Stimulated activated CD8-positive, alpha-beta memory T cell treated with anti-CD3 and anti-CD28 coated beads, Interleukin-2, amount 100 ng/mL, for 48 hours (primary cell): ENCODE measurements at places on chromosomes 5 and 9.

- no peak for DNase-seq
Observed at GRCh38 chr9:14323083-14323971, 9.4 kb upstream of the NFIB start.

GRCh38 chr9:107919263-107919662, 429.7 kb upstream of the KLF4 start:
- DNase-seq, result no peak

DNA sequence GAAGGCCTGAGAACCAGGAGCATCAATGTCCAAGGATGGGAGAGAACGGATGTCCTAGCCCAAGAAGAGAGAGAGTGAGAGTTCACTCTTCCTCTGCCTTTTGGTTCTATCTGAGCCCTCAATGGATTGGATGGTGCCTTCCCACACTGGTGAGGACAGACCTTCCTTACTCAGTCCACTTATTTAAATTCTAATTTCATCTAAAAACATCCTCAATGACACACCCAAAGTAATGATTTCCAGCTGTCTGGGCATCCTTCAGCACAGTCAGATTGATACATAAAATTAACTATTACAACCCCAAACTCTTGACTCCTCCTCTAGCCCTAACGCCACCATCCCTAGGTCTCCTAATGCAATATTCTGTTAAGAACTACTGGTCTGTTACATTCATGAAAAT, 122.0 kb downstream of the GAS1 start:
- DNase-seq, result no peak

GRCh38 chr5:116492016-116492623, 82.5 kb downstream of the SEMA6A start:
- no peak for DNase-seq

- DNase-seq, result no peak
Observed at GRCh38 chr5:6543346-6543730, 89.5 kb downstream of the NSUN2 start.

DNA sequence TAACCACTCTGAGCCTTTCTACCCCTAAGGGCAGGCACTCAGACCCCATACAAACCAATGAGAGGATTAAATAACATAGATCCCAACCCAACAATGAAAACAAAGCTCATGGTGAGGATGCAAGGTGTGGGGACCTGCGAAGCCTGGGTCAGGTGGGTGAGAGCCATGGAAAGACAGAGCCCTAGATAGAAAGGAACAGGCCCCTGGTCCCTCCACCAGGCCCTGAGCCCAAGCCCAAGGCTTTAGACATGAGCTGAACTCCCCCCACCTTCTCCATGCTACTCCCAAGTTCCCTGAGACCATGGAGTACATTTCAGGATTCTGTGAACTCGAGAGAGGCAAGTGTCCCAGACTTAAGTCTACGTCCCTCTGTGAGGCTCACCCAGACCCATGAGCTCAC, 106.5 kb downstream of the SAXO1 start:
- DNase-seq, result no peak

- DNase-seq, result no peak
Observed at GRCh38 chr9:37182718-37183117, 62.3 kb downstream of the ZCCHC7 start.

DNA sequence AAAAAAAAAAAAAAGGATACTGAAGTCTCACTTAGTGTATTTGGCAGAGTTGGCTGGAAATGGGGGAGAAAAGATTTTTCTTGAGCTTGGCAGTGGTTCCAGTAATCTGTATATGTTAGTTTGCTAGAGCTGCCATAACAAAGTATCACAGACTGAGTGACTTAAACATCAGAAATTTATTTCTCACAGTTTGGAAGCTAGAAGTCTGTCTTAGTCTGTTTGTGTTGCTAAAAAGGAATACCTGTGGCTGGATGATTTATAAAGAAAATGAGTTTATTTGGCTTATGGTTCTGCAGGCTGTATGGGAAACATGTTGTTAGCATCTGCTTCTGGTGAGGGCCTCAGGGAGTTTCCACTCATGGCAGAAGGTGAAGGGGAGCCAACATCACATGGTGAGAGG, 89.6 kb upstream of the CEP78 start:
- DNase-seq, result no peak

- no peak for DNase-seq
Observed at GRCh38 chr9:35172878-35173277, 11.1 kb downstream of the UNC13B start.

DNA sequence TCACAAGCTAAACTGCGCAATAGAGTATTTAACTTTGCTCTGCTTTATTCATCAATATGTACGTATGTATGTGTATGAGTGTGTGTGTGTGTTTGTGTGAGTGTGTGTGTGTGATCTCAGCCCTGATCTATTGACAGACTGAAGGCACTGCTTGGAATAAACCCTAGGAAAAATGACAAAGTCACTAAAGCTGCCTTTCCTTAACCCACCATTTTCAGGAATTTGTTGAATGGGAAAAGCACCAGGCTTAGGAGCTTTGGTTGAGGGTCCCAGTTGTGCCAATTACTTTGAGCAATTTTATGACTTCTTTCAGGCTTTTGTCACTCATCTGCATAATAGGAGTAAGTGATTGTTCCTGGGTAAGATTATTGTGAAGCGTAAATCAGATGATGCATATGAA, 108.6 kb upstream of the TLR4 start:
- no peak for DNase-seq

- DNase-seq, result no peak
Observed at GRCh38 chr5:50968356-50969149, 302.1 kb downstream of the PARP8 start.

DNA sequence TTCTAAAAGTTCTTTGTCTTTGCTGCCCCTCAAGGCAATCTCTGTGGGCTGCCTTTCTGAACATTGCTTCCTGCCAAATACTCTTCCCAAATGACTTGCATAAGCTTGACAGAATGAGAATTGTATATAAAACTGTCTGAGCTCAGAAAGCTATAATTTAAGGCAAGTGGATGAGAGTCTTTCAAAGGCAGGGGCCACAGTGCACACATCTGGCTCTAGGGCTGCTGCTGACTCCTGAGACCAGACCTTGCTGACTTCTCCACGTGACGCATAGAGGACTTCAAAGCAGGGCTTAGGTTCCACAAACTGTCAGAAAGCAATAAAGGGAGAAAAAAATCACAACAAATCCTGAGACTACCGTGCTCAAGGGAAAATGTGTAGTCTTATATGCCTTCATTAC, 79.4 kb upstream of the DIRAS2 start:
- no peak for DNase-seq

DNA sequence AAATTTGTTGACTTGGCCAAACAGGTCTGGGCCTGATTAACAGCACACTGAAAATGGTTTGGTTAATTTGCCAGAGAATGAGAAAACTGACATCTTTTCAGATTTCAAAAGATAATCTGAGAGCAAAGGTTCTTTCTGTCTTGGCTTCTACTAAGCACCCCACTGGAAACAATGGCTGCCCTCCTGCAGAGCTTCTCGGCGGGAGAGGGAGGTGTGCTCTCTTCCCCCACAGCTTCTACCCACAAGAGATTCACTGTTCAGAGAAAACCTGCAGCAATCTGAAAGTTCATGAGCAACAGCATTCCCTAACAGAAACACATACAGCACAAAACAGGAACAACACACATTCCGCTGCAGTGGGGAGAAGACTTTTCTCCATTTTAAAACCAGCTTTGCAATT, 3.0 kb downstream of the DNAH5 start:
- no peak for DNase-seq

DNA sequence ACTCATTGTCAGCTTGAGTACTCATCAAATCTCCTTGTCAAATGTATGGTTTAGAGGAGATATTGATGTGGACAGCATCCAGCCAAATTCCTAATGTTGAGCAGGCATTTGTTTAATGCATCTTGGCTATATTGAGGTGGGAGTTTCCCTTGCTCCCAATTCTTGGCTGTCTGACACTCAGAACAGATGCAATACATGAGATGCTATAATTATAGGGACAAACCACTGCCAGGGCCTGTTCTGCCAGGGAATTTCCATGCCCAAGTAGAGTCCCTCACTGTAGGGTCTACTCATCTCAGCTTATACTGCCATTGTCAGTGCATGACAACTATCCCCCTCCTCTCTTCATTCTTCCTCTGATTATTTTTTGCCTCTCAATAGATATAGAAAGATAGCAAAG, 392.0 kb upstream of the KCNN2 start:
- DNase-seq, result no peak

GRCh38 chr9:97900103-97900737, 22.1 kb downstream of the TRMO start:
- DNase-seq, result no peak

- DNase-seq, result no peak
Observed at GRCh38 chr9:121376214-121376830, 6.3 kb upstream of the STOM start.

DNA sequence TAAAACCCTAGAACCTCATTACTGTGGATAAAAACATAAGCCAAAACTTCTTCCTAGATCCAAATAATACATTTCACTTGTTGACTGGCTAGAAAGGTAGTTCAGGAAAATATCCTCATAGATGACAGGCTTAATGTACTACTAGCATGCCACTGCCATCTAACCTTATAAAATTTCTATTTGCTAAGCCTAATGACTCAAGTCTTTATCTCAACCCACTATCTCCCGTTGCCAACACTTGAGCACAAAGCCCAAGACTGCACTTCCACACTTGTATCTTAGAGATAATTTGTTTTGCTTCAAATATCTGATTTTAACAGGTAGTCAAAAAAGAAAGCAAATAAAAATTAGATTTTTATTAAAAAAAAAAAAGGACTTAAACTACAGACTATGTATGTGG, 42.7 kb downstream of the FBXL17 start:
- no peak for DNase-seq

- no peak for DNase-seq
Observed at GRCh38 chr9:93223260-93224180, 39.6 kb downstream of the WNK2 start.

DNA sequence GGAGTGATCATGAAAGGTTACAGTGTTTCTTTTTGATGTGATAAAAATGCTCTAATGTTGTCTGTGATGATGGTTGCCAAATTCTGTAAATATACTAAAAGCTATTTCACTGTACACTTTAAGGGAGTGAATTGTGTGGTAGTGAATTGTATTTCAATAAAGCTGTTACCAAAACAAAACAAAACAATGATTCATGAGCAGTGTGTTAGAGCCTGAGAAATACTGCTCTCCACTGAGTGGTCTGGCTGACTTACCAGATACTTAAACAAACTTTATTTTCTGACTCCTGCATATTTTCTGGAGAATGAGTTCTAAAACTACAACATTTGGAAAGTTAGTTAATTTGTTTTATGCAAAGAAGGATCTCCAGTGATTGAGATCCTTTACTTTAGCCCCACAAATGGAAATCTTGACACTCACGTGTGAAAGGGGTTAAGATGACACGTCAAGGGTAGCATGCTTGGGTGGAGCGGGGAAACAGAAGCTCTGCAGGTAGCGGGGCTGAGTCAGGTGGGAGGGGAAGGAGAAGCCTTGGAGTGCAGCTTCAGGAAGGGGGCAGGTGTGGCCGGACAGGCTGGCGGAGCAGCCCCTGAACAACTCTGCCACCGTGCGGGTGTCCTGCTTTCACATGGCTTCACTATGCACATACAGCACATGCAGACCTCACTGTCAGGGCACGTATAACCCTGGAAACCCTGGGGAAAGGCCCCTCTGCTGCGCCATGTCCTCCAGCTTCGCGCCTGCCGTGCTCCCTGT, 256.7 kb downstream of the IRX1 start:
- DNase-seq, result no peak

DNA sequence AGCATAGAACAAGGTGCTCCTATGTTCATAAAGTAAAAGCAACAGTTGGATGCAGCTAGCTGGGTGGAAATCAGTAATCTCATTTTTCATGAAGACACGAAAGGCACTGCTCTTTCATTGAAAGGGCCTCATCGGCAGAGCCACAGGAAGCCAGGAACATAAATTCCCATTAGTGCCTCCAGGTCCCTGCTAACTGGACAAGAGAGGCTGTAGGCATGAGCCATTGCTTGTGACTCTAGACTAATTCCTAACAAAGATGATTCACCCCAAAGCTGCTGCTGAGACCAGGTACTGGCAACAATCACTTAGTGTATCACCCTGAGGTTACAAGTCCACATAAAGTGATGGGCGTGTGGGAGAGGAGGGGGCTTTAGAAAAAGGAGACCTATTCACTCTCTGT, 141.8 kb downstream of the BRINP1 start:
- DNase-seq, result no peak

DNA sequence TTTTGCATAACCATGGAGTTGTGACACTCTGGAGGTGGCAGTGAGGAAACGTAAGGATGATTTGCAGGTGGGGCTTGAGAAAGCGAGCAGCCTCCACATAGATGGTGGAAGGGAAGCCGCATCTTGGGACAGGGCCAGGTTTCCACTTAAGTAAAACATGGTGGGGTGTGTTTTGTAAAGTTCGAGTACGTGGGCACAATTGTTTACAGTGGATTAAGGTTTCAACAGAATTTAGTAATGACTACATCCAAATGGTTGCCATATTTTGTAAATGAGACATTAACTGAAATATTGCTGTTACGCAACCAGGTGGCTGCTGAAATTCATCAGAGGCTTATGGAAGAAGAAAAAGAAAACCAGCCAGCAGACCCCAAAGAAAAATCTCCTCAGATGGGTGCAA, 85.4 kb upstream of the IL7R start:
- DNase-seq, result no peak

GRCh38 chr5:168086104-168086610, 205.3 kb upstream of the WWC1 start:
- DNase-seq, result no peak

DNA sequence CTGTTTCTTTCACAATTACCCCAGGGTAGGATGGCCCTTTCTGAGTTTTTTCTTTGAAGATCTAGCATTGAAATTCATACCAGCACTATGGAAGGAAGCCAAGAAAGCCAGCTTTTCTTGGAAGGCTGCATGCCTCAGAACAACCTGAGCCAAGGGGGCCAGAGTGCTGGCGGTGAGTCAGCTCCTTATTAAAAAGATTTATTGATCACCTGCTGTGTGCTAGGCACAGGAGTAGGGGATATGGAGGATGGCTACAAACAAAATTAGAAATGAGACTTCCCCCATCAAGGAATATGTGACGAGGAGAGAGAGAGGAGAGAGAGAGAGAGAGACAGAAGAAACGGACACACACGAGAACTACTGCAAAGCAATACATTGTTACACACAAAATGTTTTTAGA, 184.6 kb upstream of the PUM3 start:
- no peak for DNase-seq

- no peak for DNase-seq
Observed at GRCh38 chr9:129513282-129513681, 107.6 kb downstream of the C9orf50 start.

GRCh38 chr5:76524868-76525267, 98.3 kb downstream of the F2RL2 start:
- no peak for DNase-seq

- no peak for DNase-seq
Observed at GRCh38 chr9:8429768-8430167, 630.2 kb upstream of the DMAC1 start.

GRCh38 chr5:133041910-133042309, 9.9 kb upstream of the HSPA4 start:
- DNase-seq, result no peak

GRCh38 chr5:176868731-176869130, 30.4 kb downstream of the HK3 start:
- DNase-seq, result no peak

GRCh38 chr9:132185073-132186009, 23.5 kb downstream of the NTNG2 start:
- no peak for DNase-seq

GRCh38 chr9:137116027-137116507, 1.5 kb upstream of the DPP7 start:
- no peak for DNase-seq
